ENCODE measurements at places on chromosomes 5 and 9.

DNA sequence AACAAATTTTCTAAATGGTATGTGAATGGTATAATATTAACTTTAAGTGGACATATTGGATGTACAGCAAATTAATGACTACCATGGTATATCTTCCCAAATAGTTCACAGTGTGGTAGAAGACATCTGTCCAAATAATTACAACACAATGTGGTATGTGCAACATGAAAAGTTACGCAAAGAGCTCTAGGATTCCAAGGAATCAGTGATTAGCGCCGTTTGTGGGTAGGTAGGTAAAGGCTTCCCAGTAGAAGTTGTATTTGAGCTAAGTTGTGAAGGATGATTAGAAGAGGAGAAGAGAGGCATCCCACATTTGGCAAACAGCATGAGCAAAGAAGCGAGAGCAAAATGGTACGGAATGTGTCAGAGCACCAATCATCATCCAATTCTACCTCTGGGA, 14.3 kb upstream of the KLF9 start:
- DNase-seq: no peak

GRCh38 chr5:149464796-149465489, 85.9 kb upstream of the IL17B start:
- no peak for DNase-seq

DNA sequence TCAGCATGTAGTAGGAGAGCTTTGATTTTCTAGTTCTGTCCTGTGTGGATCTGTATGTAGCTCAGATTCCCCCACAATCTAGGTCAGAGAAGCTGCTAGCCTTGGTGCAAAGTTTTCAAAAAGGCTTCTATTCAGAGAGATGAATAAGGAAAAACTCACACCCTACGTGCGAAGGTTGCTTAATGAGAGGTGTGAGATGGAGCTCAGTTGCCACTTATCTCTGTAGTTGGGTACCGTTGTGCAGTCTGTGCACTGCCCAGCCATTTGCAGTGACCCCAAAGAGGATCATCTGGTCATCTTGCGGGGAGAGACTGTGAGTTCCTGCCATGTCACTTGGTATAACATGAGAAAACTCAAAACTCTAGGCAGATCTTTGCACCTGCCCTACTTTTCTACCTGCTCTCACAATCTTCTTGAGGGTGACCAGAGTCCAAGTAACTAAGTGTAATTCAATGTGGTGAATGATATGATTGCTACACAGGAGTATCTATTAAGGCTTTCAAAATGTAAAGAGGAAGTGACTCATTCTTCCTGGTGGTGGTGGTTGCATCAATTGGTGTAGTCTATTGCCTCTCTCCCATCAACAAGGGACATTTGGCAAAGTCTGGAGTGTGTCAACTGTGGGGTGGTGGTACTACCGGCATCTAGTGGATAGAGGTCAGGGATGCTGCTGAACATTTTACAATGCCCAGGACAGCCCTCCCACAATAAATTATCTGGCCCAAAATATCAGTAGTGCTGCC, 65.2 kb downstream of the TMC1 start:
- no peak for DNase-seq

- no peak for DNase-seq
Observed at GRCh38 chr5:8396756-8397155, 527.8 kb downstream of the MTRR start.

GRCh38 chr9:125784286-125785049, 37.3 kb downstream of the PBX3 start:
- no peak for DNase-seq

DNA sequence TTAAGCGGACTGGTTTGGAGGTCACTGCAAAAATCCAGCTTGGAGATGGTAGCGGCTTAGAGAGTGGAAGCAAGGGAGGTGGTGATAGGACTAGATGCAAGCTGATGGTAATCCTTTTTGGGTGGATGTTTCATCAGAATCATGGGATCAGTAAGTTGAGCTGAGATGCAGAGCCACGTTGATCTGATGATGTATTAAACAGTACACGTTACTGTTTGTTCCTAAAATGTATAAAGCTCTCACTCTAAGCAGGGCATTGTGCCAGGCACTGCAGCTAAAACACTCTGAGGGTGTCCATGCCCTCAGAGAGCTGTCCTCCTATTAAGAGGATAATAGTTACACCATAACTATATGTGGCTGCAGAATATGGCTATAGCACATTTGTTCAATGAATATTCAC, 93.1 kb downstream of the JAKMIP2 start:
- DNase-seq: no peak

DNA sequence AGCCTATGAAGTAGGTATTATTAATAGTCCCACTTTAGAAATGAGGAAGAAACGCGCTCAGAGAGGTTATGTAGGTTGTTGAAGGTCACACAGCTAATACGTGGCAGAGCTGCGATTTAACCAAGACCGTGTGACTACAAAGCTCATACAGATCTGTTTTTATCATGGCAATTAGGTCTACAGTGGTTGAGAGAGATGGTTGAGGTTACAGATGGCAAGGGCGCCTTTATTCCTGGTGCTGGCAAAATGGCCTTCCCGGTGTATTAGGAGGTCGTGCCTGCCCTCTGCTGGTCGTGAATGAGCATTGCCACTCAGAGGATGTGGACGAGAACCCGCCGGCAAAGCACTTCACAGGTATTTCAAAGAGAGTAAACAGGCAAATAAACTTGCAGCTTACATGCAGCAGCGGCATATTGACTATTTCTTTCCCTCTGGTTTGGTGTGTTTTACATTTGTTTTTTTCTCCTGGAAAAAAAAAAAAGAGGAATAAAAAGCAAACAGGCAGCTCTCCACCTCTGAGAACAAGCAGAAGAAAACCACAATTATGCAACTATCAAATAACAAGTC, 65.3 kb upstream of the EGFLAM start:
- peak; percentile 63 for DNase-seq

DNA sequence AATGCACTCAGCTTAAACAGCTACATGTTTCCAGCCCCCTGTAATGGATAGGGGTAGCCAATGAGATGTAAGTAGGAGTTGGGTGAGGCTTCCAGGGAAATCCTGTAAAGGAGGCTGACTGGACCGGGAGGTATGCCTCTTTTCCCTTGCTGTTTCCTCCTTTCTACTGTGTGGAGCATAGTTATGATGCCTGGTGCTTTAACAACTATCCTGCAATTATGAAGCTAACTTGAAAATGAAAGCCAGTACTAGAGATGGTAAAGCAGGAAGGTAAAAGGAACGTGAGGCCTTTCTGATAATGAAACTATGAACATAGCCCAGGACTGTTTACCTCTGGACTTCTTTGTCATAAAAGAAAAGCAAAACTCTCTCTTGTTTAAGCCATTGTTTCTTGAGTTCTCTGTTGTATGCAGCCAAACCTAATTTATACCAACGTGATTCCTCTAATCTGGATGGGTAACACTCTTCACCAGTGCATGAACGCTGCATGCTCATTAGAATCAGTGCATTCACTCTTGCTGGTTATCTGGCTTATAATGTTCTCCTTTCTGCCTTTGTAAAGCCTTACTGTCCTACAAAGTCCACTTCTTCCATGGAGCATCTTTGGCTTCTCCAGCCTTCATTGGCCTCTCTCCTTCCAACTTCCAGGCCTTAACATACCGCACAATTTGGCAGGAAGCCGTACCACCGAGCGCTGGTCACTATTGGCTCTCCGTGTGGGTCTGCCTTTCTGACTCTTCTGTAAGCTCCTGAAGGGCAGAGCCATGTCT, 8.3 kb upstream of the ARHGEF28 start:
- no peak for DNase-seq

- DNase-seq: no peak
Observed at GRCh38 chr5:105529851-105530250, 1967.3 kb upstream of the NUDT12 start.

- no peak for DNase-seq
Observed at GRCh38 chr9:89625721-89626687, 21.2 kb downstream of the GADD45G start.

DNA sequence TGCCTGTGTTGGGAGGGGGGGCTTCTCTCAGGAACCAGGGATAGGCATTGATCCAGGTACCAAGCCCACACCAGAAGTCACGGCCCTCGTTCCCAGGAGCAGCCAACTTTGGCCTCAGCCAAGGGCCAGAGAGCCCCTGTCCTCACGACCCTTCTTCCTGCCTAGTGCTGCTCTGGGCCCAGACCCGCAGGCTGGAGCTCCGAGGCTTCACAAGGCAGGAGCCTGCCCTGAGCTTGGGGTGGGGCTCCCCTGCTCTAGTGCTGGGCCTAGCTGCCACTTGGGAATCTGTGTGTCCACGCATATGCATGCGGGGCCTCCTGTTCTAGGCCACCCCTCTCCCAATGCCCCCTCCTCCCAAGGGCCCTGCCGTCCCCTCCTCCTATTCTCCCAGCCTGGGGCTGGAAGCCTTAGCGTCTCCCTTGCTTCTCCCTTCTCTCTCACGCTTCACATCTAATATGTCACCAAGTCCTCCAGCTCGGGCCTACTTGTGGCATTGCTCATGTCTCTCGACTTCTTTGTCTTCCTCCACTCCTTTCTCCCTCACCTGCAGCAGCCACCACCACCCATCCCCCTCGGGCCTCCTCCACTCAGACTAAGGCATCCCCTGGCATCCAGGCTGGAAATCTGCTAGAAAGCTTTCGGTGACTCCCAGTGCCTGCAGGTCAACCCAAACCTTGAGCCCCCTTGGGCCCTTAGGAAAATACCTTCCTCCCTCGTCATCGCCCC, 3.4 kb downstream of the UNC5A start:
- DNase-seq: no peak

DNA sequence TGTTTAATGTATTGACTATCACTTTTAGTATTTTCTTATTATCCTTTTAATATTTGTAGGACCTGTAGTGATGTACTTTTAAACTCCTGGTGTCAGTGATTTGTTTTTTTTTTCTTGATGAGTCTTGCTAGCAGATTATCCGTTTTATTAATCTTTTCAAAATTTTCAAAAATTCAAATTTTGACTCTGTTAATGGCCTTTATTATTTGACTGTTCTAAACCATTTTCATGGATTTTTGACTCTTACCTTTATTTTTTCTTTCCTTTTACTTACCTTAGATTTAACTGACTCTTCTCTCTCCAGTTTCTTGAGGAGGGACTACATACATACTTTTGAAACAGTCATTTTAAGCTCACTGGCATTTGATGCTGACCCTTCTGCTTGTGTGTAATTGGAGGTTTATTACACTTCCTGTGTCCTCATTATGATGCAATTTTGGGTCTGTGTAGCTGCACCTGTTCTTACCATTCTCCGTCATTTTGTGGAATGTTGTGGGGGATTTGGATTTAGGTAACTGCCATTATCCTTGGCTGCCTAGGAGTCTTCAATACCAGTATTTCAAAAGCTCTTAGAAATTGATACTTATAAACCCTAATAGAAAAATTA, 32.0 kb upstream of the EXOC3 start:
- DNase-seq: peak; percentile 55

DNA sequence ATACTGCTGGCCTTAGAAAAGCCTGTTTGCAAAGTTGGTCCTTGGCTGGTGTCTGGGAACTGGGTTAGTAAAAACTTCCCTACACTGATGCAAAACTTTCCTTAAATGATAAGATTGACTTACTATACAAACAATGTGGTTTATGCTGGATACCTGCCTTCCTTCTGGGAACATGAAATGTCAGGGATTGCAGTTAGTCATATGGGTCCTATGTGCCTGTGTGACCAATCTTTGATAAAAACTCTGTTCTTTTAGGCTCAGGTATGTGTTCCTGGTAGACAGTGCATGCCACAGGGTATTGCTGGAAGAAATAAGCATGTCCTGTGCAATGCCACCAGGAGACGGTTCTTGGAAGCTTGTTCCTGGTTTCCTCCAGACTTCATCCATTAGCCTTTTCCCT, 173.3 kb downstream of the RMI1 start:
- DNase-seq: no peak

DNA sequence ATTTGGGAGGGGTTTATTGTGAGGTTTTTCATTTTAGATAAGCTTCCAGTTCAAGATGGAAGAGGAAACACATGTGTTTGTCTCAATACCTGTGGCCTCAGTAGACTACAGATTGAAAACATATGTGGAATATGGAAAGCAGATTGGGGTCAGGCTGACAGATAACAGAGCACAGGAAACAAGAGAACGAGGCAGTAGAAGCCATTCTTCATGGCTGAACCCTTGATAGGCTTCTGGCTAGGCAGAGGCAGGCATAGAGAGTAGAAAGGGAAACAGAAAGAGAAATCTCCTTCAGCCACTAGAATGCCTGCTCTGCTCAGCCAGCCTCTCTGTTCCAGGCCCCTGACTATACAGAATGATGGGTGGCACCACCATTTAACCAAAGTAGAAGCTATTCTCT, 152.5 kb downstream of the MUSK start:
- no peak for DNase-seq

DNA sequence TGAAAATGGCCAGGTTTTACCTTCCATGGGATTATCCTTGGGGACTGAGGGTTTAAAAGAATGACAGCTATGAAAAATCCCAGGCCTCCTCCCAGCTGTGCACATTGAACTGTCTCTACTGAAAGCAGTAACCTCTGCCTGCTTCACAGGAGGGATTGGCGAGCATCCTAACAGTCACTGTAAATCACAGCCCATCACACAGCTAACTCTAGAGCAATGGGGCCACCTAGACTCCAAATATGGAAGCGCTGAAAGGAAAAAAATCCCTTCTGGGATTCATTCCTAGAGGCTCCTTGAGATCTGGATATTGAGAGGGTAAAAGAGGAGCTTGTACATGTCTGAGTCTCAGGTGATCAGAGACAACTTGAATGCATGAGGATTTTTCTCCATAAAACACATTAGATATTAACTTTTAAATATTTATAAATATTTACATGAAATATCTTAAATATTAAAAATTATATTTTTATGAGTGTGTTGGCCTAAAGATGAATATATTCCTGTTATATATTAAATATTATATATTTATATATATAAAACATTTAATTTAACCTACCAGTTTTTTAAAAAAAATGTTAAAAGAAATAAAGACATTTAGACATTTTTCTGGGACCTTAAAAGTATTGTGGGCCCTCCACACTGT, 133.8 kb upstream of the SLC24A2 start:
- peak; percentile 47 for DNase-seq

DNA sequence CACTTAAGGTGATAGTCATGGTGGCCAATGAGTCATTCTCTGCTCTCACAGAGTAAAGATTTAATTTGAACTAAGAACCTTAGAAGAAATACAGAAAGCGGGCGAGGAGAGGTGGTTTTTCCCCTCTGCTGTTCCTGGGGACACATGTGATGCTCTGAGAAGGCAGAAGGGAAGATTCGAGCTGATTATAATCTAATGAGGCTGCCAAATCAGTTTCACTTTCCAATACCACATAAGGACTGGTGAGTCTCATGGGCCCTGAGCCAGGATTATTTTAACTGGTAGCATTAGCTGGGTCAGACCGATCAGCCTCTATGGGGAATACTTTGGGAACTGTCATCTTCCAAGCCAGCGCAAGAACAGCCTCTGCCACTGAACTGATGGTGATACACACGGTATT, 116.5 kb downstream of the SLC1A3 start:
- no peak for DNase-seq
